Right hindlimb (tissue), 1 donor: ENCODE measurements at places on chromosomes 16 and 17.
A peak's percentile ranks its signal among the peaks of the same experiment; 100 is the strongest.

- no peak for DNase-seq
Observed at GRCh38 chr17:45270828-45271418, 9.0 kb upstream of the SPATA32 start.

GRCh38 chr17:58870747-58871146 lies 115.1 kb downstream of the PPM1E start:
- no peak for DNase-seq

DNA sequence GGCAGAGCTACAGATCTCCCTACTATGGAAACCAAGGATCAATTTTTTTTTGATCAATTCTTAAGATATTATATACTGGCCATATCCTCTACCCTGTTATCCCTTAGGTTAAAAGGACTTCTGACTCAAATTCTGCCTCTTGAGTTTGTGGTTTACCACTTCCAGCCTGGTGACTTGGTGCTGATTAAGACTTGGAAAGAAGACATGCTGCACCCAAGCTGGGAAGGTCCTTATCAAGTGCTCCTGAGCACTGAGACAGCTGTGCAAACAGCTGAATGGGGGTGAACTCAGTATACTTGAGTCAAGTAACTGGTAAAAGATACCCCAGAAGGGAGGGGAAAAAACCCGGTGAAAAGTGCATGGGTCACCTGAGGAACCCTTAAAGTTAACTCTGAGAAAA lies 20.5 kb upstream of the SPACA3 start:
- no peak for DNase-seq

- no peak for DNase-seq
Observed at GRCh38 chr17:1484060-1484535, 8.4 kb downstream of the MYO1C start.

- DNase-seq: no peak
Observed at GRCh38 chr17:79983456-79983855, 52.2 kb downstream of the TBC1D16 start.

GRCh38 chr16:85718682-85719081 lies 29.9 kb upstream of the GINS2 start:
- DNase-seq: no peak

DNA sequence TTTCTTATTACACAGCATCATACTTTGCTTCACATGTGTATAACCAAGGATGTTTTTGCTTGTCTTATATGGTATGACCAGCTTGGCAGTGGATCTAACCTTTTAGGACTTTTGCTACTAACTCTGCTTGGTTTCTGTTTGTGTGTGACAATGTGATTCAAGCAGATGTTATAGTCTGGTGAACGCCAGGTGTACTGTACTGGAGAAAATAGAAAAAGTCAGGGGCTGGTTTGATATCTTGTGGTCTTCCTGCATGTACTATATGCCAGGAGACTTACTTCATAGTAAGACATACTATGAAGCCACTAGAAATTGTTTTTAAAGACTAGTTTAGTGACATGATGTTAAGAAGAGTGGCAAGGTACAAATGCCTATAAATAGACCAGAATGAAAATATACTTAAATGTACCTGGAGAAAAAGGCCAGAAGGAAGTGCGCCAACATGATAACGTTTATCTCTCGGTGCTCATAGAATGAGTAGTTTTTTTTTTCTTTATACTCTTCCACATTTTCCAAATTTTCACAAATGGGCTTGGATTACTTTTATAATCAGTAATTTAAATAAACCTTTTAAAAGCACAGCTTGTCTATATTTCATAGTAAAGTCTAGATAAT lies 112.3 kb downstream of the PRKCA start:
- DNase-seq: no peak

GRCh38 chr16:4733211-4733742 lies 794 bp downstream of the ANKS3 start:
- DNase-seq: no peak

GRCh38 chr16:11677959-11678881 lies 10.0 kb downstream of the SNN start:
- no peak for DNase-seq

GRCh38 chr16:21590287-21590686 lies 9.1 kb upstream of the METTL9 start:
- no peak for DNase-seq

DNA sequence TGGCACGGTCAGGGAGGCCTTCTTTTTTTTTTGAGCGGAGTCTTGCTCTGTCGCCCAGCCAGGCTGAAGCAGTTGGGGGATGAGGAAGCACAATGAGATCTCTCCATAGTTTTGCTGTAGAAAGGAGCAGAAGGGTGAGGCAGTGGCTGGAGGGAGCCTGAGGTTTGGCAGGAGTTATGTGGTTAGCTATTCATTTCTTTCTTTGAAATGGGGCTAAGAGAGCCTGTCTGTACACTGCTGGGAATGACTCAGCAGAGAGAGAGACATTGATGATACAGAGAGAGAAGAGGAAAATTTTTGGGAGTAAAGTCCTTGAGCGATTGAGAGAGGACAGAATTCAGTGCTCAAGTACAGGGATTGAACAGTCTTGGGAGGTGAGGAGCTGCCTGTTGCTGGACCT lies 22.1 kb downstream of the NOS2 start:
- DNase-seq: no peak

- peak; percentile 52 for DNase-seq
Observed at GRCh38 chr17:73347351-73347750, 35.5 kb upstream of the CDC42EP4 start.

DNA sequence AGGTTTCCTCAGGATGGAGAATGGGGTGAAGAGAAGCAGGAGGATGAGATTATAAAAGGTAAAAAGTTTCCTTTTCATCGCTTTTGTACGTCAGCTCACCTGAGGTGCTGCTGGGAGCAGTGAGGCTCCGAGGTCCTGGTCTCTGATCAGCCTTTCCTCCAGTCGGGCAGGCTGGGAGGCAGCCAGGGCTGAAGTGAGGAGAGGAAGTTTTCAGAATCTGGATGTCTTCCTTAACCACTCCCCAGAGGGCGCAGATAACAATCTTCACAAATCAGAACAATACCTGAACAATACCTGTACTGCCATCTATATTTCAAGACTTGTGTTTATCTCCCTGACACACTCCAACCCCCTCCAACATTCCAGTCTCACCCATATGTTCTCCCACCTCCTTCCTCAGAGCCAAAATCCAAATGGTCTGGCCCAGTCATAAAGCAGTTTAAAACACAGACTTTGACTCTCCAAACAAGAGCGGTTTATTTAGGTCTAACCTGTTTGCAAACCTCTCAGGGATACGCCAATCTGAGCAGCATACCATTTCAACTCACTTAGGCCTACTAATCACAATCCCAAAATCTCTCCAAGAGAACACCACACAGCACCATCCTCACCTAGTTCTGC lies 6.8 kb downstream of the ZNF18 start:
- DNase-seq: no peak

DNA sequence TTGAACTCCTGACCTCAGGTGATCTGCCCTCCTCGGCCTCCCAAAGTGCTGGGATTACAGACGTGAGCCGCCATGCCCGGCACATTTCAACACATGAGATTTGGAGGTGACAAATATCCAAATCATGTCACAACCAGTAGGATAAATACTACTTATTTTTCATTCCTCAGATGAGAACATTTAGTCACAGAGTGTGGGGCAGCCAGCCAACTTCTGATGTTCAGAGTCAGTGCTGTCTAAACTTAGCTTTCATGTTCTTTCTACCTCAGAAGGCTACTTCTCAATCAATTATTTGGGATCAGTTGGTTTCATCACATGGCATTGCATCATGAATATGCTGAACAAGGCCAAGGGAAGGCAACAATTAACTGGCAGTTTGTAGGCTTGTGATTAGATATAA lies 134.5 kb downstream of the CDH13 start:
- DNase-seq: no peak

GRCh38 chr17:70134042-70134441 lies 35.3 kb upstream of the KCNJ2 start:
- DNase-seq: no peak

DNA sequence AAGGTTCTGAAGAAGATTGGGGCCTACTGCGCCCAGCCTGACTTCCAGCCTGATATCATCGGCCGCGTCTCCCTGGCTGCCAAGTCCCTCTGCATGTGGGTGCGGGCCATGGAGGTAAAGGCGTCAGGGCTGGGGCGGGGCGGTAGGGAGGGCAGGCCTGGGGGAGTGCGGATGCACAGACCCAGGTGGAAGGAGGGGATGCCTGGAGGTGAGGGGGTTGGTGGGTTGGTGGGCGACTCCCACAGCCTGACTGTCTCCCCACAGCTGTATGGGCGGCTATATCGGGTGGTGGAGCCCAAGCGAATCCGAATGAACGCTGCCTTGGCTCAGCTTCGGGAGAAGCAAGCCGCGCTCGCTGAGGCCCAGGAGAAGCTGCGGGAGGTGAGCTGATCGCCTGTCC lies 26.8 kb upstream of the KDM6B start:
- DNase-seq: no peak

GRCh38 chr16:57366544-57367040 lies 5.7 kb upstream of the CX3CL1 start:
- no peak for DNase-seq
